ENCODE measurements at places on chromosomes 4 and X.

- DNase-seq, result no peak
Measured at GRCh38 chr4:43757147-43757546, 691.5 kb downstream of the KCTD8 start.

GRCh38 chr4:188015025-188015940 is 19.7 kb downstream of the ZFP42 start:
- no peak for DNase-seq

- no peak for DNase-seq
Measured at GRCh38 chr4:80008971-80009370, 64.1 kb downstream of the ANTXR2 start.

DNA sequence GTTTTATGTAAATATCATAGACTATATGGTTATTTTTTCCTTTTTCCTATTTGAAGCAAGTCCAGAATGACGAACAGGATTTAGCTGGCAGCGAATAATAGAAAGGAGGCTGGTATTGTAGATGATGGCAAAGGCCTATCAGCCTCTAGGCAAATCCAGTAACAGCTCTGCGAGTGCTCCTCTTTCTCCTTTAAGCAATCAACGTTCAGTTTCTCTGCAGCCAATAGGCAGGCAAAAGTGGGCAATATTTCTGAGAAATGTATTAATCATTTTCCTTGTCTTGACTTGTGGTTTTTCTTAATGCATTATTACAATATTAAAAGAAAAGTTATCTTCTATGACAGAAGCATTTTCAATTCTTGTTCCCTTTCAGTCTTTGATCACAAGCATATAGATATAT is 183.3 kb downstream of the SH3KBP1 start:
- no peak for DNase-seq

DNA sequence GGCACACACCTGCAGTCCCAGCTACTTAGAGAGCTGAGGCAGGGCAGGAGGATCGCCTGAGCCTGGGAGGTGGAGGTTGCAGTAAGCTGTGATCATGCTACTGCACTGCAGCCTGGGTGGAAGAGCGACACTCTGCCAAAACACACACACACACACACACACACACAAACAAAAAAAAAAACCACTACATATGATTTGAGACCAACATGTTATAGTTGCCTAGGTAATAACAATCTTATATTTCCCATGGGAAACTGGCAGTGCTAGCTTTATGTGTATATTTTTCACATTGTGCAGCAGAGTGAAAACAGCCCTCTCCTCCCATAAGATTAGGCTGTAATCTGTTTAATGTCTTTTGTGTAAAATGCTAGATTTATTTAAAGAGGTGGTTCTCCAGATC is 3.1 kb upstream of the FAM241A start:
- no peak for DNase-seq

DNA sequence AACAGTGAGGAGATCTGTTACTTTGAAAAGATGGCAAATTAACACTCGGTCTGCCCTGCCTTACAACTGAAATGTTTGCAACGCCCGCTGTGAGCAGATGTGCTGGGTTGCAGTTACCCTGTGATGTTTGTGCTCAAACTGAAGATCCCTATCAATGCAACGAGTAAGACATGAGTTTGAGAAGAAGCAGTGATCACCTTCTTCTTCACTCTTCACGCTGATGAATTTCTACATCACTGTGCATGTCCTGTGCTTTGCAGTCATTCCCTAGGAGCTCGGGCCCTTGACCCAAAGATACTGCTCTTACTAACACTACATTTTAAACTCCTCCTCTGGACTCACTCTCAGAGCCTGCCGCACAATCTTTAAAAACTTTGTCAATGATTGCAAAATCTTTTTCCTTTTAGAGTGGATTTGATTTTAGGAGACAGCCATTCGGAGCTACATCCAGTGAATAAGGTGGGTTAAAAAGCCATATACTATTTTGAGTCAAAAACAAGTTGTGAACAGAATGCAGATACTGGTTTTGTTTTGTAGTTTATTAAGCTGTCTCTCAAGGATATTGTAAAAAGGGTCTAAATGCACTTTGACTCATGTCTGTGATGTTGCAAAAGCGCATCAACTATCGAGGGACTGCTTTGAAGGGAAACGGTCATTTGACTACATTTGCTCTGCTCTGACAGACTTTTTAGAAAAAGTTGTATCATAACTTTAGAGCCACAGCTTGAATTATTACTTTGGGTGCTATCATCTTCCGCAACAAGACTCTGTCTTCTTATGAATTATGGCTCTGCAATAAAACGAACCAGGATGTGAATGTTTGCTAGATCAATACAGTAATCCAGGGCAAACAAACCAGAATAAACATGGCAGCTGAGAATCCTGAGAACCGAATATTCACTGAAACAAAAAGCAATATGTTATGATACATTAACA is 5.7 kb upstream of the RHOH start:
- DNase-seq, result no peak

DNA sequence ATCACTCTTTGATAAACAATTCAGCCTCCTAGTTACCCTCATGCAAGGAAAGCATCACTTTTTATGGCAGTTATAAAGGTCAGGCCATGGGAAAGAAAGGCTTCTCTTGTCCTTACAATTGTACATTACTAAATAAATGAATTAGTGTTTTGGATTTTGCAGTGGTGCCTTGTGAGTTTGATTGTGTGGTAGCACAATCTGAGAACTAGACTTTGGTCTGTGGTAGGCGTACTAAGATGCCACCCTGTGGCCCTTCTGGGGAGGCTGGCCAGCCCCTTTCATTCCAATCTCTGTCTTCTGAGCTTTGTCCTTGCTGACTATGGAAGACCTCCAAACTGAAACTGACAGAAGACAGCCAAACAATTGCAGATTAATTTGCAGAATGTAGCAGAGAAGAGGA is 14.6 kb upstream of the HNRNPD start:
- DNase-seq, result no peak
